PC-9 (cell line): ENCODE measurements at places on chromosomes 11 and 22.

DNA sequence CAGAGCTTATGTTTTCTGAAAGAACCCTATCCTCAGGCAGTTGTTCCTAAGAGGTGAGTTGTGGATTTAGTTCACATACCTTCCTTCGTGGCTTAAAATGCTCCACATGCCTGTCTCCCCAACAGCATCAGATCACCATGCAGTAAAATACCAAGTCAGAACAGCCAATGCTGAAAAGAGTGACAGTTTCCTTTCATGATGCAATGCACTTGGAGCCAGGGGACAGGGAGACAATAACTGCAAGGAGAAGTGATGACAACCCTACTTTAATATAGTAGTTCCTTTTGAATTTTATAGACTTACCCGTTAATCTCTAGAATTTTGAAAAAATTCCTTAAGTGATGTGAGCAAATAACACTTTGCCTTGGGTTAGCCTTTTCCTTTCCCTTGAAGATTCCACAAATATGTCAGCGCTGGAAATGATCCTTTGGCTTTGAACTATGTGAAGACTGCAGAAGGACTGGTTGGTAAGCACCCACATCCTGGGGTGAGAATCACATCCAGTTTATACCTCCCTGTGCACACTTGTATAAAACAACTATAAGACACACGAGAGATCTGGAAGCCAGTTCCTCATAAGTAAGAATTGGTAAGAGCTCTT lies 71.2 kb downstream of the PIWIL4 start:
- DNase-seq, result no peak
- H3K4me3 ChIP-seq, result no peak overlapping the region

GRCh38 chr11:46981436-46981835 lies 44.9 kb downstream of the CSTPP1 start:
- no peak overlapping the region for H3K27ac ChIP-seq
- H3K27me3 ChIP-seq, result no peaks in the 10 kb centered on the region
- H3K4me1 ChIP-seq, result peaks cover 27% of the 10 kb centered on the region
- H3K4me3 ChIP-seq, result no peak overlapping the region

DNA sequence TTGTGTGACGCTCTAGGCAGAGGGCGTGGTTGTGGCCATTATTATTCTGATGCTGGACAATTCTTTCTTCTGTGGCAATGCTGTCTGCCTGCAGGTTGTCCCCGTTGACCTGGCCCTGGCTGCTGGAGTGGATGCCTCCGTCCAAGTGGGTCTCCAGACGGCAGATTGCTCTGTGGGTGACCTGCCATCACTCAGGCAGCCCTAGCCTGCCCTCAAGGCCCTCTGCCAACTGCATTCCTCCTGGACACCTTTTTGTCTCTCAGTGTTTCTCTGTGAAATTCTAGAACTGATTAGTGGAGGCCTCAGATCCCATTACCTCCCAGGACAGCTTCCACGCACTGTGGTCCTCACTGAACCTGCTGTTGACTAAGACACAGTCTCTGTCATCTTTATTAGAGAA lies 86.7 kb downstream of the TBC1D22A start:
- no peak for DNase-seq
- no peak overlapping the region for H3K4me3 ChIP-seq
- no peaks in the 10 kb centered on the region for H3K36me3 ChIP-seq
- no peaks in the 10 kb centered on the region for H3K4me1 ChIP-seq
- H3K27me3 ChIP-seq, result no peaks in the 10 kb centered on the region

DNA sequence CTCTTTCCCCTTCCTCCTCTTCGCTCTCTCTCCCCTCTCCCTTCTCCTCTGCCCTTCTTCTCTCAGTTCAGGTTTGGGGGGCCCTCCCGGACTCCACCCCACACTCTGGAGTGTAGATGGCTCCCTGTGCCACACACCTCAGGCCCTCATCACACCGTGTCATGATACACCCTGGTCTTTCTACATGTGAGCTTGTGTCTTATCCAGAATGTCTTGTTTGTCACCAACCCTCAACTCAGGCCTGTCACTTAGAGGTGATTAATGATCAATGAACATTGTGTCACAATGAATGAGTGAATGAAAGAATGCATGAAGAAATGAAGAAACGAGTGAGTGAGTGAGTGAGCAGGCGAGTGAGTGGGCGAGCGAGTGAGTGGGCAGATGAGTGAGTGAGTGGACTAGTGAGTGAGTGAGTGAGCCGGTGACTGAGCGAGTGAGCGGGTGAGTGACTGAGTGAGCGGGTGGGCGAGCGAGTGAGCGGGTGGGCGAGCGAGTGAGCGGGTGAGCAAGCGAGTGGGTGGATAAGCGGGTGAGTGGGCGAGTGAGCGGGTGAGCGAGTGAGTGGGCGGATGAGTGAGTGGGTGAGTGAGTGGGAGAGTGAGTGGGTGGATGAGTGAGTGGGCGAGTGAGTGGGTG lies 33.8 kb downstream of the CAPN1 start:
- H3K27ac ChIP-seq, result no peak overlapping the region
- DNase-seq, result peak; percentile 71
- peak overlapping the region; percentile 74 for H3K4me3 ChIP-seq
- no peaks in the 10 kb centered on the region for H3K27me3 ChIP-seq
- H3K4me1 ChIP-seq, result peaks cover 45% of the 10 kb centered on the region
- H3K36me3 ChIP-seq, result peaks cover 33% of the 10 kb centered on the region

GRCh38 chr11:27710536-27710935 lies 10.3 kb upstream of the BDNF start:
- H3K4me3 ChIP-seq, result no peak overlapping the region
- no peaks in the 10 kb centered on the region for H3K4me1 ChIP-seq
- no peaks in the 10 kb centered on the region for H3K27me3 ChIP-seq
- no peak for DNase-seq
- H3K27ac ChIP-seq, result no peak overlapping the region

GRCh38 chr22:38021206-38021605 lies 36.0 kb upstream of the PICK1 start:
- DNase-seq, result no peak
- H3K27me3 ChIP-seq, result peaks cover 18% of the 10 kb centered on the region; the same call in 1 of the 2 replicates
- H3K4me1 ChIP-seq, result no peaks in the 10 kb centered on the region
- no peaks in the 10 kb centered on the region for H3K36me3 ChIP-seq
- H3K27ac ChIP-seq, result no peak overlapping the region
- no peak overlapping the region for H3K4me3 ChIP-seq

DNA sequence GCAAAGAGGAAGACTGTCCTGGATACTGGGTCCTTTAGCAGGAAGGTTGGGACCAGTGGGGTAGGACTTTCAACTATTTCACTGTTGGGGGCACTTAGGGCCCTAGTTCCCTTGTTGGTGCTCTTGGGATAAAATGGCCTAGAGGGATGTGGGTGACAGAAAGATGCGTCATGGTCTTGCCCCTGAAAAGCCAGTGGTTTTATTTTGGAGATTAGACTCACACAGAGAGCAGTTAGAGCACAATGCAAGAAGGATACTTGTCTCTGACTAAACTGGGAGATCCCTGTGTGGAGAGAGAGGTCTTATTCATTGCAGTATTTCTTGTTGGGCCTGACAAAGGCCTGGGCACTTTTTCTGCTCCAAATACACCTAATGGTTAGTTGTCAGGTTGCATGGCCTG lies 22.6 kb upstream of the MRGPRX2 start:
- H3K4me3 ChIP-seq, result no peak overlapping the region
- no peak for DNase-seq

DNA sequence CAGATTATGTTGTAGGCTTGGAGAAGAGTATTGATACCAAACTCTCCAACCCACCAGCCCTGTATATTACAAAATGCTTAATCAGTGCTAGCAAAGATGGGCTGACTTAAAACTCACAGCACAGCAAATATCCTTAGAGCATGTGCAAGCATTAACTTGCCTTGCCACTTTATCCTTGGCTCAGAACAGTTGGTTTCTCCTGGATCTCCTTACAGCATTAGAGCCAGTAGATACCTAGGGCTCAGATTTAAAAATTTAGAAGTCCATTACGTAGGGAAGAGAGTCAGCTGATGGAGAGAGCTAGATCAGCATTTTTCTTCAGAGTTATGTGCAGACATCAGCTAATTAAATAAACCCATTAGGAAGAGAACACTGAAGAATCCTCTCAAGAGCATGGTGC lies 198.5 kb upstream of the ZBED5 start:
- no peaks in the 10 kb centered on the region for H3K36me3 ChIP-seq
- H3K4me3 ChIP-seq, result no peak overlapping the region
- DNase-seq, result no peak
- no peaks in the 10 kb centered on the region; the same call in 1 of the 2 replicates for H3K27me3 ChIP-seq

GRCh38 chr11:119361941-119362725 lies 15.6 kb upstream of the MFRP start:
- no peaks in the 10 kb centered on the region for H3K36me3 ChIP-seq
- H3K27ac ChIP-seq, result peak overlapping the region; percentile 90

DNA sequence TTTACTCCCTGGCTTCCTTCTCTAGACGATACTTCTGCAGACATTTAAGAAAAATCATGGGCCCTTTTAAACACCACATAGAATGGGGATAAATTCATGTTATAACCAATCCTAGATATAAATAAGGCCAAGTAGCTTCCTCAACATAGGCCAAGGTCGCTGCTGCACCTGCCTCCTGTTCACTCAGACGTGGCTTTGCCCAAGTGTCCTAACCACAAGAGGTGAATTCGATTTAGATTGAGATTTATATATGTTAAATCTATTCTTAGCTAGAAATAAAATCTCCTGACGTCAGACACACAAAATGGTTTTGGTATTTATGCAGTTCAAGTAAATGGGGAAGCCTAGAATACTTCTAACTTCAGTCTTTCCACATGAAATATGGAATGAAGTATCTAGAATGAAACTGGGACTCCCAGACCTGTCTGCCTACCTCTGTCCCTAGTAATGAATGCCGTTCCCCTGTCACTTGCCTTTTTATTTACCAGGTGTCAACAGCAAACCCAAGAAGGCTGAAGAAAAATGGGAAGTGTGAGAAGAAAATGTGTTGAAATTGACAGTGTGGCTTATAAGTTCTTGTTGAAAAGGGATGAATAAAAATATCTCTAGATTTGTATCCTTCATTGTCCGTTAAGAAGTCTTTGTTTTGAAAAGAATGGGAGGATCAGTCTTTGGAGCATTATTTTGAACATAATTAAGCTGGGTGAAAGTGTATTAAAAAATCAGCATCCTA lies 131.8 kb downstream of the HIPK3 start:
- no peak overlapping the region for H3K4me3 ChIP-seq
- no peaks in the 10 kb centered on the region for H3K27me3 ChIP-seq
- no peak overlapping the region for H3K27ac ChIP-seq

GRCh38 chr11:3786781-3787428 lies 10.4 kb downstream of the NUP98 start:
- H3K27ac ChIP-seq, result no peak overlapping the region
- no peaks in the 10 kb centered on the region for H3K36me3 ChIP-seq
- DNase-seq, result no peak
- H3K4me1 ChIP-seq, result no peaks in the 10 kb centered on the region

DNA sequence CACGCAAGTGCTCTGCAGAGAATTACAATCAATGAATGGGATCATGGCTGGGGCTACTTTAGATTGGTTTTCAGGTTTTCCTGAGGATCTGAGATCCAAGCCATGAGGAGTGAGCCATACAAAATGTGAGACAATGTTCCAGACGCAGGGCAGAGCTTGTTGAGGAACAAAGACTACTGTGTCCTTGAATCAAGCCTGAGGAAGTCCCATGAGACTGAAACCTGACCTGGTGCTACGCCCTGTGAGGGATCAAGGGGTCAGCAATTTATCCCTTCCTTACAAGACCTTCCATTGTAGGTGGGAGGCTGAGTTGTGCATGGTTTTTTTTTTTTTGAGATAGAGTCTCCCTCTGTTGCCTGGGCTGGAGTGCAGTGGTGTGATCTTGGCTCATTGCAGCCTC lies 2.1 kb downstream of the INCENP start:
- H3K36me3 ChIP-seq, result 0 out of 2 replicates have a peak, but pooled peaks cover 9% of the 10 kb centered on the region
- DNase-seq, result no peak
- no peaks in the 10 kb centered on the region for H3K27me3 ChIP-seq
- H3K4me1 ChIP-seq, result peaks cover 20% of the 10 kb centered on the region
- H3K27ac ChIP-seq, result no peak overlapping the region

- no peaks in the 10 kb centered on the region for H3K4me1 ChIP-seq
- H3K27me3 ChIP-seq, result no peaks in the 10 kb centered on the region
- no peak overlapping the region for H3K27ac ChIP-seq
- H3K4me3 ChIP-seq, result no peak overlapping the region
- no peak for DNase-seq
Measured at GRCh38 chr11:26105762-26106423, 226.0 kb upstream of the ANO3 start.

DNA sequence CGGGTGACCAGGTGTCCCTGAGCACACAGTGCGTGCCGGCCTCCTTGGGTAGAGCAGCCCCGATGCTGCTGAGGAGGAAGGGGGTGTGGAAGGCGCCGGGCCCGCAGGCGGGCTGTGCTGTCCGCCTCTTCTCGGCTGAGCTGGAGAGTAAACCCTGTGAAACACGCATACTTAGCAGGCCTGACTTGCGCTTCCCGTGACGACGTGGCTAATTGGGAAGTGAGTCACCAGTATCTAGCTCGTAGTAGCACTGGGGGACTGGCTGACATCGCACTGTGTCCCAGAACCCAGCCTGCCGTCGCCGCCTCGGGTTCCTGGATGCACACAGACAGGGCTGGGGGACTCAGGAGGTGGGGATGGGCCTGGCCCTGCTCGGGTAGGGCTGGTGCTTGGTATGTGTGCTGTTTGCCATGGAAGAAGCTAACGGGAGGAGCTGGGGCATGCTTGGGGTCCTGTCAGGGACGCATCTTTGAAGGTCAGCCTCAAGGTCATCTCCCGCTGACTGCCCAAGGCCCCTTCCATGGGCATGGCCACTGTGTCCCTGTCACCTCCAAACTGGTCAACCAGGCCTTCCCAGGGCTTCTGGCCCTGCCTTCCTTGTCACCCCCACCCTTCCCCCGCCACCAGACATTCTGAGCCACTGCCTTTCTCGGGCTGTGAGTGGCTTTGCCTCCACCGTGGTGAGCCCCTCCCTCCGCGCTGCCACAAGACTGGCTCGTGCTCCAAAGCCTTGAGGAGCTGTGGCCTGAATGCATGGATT lies 1327.0 kb downstream of the BRD1 start:
- no peaks in the 10 kb centered on the region for H3K4me1 ChIP-seq
- H3K4me3 ChIP-seq, result no peak overlapping the region
- H3K27me3 ChIP-seq, result peaks cover 88% of the 10 kb centered on the region
- H3K27ac ChIP-seq, result no peak overlapping the region
- H3K36me3 ChIP-seq, result no peaks in the 10 kb centered on the region
- DNase-seq, result no peak

DNA sequence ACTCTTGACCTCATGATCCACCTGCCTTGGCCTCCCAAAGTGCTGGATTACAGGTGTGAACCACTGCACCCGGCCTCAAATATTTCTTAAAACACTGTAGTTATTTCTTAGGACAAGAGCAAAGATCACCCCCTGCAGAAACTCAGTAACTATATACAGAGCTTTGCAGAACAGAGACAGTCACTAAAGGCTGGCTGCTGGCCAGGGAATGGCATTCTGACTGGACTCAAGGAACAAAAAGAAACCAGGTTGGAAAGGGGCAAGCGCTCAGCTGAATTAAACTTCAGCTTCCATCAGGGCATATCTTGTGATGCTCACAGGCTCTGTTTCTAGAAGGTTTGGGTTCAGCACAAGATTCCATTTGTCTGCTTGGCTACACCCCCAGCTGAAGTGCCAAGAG lies 95.8 kb downstream of the ADAMTS15 start:
- H3K36me3 ChIP-seq, result no peaks in the 10 kb centered on the region
- H3K4me3 ChIP-seq, result no peak overlapping the region
- H3K27me3 ChIP-seq, result no peaks in the 10 kb centered on the region
- DNase-seq, result no peak
- no peaks in the 10 kb centered on the region for H3K4me1 ChIP-seq
